ENCODE measurements at places on chromosomes 5 and 9.

- no peak for DNase-seq
These were observed 8.3 kb downstream of the ATG10 start for GRCh38 chr5:81980160-81980559.

GRCh38 chr9:104927216-104927911 is 591 bp downstream of the ABCA1 start:
- peak; percentile 63 for DNase-seq

DNA sequence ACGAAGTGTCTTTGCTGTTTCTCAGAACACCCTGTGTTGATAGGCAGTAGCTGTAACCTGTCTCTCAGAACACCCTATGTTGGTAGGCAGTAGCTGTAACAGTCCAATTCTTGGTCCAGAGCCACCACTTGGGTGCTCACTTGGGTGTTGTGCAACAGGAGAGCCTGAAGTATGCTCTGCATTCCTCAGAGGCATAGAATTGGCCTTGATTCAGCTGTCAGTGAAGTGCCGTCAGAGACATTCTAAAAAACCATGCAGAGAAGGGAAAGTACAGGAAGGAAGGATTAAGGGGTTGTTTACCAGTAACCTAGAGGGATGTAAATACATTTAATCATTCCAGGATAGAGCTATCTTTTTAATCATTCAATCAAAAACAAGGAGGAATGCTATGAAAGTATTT is 231.2 kb downstream of the ARRDC3 start:
- no peak for DNase-seq

GRCh38 chr5:55055183-55055582 is 31.1 kb downstream of the GZMK start:
- no peak for DNase-seq

DNA sequence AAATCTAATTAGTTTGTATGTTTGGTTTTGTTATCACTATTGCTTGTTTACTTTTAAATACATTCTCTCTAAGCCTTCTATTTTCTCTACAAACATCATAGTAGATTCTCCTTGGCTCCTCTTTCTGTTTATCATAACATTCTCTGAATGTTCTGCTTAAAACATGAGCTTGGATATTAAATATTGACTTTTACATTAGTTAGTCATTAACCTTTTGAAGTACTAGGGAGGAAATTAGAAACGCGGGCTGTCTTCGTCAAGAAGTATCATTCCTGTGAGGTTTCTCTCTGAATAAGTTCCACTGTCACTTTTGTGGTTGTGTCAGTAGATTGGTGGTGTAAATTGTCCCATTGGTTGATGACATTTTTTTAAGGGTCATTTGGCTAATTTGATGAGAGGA is 821.5 kb downstream of the EFNA5 start:
- no peak for DNase-seq

GRCh38 chr9:7762600-7762999 is 37.0 kb downstream of the DMAC1 start:
- peak; percentile 89 for DNase-seq

DNA sequence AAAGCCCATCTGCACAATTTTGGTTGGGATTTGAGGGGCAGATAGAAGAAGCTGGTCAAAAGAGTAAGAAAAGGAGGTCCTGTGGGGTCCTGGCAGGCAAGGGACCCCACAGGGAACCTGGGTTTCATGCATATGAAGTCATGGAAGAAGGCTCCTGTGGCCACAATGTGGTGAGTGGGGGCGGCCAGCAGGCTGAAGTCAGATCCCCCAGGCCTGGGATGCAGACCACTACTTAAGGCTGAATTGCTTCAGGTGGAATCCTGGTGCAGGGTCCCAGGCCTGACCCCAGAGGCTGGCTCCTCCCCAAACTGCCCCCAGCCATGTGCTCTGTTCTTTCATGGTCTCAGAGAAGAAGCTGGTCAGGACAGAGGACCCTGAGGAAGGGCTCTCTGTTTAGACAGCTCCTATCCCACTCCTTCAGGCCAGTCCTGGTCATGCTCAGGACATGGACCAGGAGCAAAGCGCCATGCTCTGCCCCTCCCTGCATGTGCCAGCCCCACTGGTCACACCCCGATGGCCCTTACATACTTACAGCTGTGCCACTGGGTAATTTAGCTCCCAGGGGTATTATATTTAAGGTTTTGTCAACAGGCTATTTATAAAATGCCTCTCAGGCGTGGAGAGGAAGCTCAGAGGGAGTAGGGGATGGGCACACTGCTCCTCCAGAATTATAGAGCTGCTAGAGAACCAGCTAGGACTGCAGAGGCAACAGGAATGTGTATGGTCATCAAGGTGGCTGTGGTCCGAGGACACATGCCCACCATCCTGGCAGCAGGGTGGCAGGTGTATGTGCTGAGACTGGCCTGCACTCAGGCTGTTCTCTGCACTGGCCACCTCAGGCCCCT is 33.4 kb downstream of the C5orf15 start:
- peak; percentile 10 for DNase-seq

- no peak for DNase-seq
These were observed 53.7 kb upstream of the DAB2IP start for GRCh38 chr9:121597698-121598166.

GRCh38 chr9:136616307-136616635 is 46.4 kb upstream of the EGFL7 start:
- DNase-seq, result no peak

DNA sequence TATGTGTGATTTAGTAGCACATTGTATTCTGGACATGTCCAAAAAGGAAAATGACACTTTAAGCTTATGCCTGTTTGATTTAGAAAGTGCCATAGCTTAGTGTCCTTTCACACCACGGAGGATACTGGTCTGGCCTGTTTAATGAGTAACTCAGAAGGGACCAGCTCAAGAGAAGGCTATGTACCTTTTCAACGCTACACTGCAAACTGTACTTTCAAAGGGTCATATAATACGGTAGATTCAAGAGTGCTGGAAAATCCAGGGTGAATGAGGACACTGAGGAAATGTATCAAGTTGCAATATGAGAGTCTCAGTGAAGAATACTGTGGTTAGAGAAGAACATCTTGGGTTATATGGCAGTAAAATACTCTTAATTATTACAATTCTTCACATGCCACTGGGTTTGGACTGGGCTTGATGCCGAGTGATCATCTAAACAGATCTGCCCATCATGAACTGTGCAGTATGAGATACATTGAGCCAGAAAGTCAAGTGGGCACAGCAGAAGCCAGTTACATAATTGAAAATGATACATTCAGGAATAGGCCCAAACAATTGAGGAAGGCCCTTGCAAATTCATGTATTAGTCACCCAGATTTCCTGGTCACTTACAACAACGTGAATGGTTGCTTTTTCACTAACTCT is 1211.5 kb upstream of the CDH9 start:
- DNase-seq, result no peak

GRCh38 chr5:135034963-135035677 is 1.1 kb upstream of the PITX1 start:
- no peak for DNase-seq

DNA sequence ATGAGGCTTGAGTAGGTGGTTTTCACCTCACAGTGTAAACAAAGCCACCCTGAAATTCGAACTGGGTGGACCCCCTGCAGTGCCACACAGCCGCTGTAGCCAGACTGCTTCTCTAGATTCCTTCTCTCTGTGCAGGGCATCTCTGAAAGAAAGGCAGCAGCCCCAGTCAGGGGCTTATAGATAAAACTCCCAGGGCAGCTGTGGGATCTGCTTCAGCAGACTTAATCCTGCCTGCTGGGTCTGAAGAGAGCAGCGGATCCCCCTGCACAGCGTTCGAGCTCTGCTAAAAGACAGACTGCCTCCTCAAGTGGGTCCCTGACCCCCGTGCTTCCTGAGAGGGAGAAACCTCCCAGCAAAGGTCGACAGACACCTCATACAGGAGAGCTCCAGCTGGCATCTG is 71.4 kb downstream of the CARTPT start:
- no peak for DNase-seq
